ENCODE measurements at places on chromosomes 6 and 20.

DNA sequence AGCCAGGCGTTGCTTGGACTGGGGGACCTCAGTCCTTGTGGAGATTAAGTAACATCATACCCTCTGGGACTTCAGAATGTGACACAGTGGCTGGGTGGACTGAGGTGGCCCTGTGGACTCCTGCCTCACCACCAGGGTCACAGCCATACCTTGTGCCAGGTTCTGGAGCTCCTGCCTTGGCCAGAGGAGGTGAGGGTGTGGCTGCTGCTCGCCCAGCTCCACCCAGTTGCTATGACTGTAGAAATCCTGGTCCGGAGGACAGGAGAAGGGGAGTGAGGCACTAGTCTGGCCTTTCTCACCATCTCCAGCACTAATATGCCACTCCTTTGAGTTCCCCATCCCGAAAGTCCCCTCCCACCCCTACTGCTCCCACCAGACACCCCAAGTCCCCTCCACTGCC, 1.9 kb downstream of the VWA7 start:
- no peak for DNase-seq

GRCh38 chr6:34301408-34301807, 52.6 kb upstream of the SMIM29 start:
- peak; percentile 69 for DNase-seq

GRCh38 chr20:17395729-17396128, 135.4 kb downstream of the BFSP1 start:
- DNase-seq: no peak

DNA sequence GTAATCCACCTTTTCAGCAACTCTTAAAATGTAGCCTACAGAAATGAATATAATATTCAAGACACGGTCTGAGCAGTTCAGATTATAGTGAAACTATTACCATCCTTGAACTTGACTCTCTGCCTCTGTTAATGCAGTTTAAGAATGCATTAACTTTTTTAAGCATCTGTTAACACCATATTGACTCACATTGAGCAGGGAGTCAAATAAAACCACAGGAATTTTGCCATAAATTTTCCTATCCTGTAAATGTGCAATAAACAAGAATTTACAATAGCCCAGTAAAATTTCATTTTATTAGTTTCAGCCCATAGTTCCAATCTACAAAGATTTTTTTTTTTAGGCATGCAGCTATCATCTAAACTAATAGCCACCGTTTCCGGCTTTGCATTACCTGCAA, 239.2 kb upstream of the DEFB112 start:
- DNase-seq: peak; percentile 34

DNA sequence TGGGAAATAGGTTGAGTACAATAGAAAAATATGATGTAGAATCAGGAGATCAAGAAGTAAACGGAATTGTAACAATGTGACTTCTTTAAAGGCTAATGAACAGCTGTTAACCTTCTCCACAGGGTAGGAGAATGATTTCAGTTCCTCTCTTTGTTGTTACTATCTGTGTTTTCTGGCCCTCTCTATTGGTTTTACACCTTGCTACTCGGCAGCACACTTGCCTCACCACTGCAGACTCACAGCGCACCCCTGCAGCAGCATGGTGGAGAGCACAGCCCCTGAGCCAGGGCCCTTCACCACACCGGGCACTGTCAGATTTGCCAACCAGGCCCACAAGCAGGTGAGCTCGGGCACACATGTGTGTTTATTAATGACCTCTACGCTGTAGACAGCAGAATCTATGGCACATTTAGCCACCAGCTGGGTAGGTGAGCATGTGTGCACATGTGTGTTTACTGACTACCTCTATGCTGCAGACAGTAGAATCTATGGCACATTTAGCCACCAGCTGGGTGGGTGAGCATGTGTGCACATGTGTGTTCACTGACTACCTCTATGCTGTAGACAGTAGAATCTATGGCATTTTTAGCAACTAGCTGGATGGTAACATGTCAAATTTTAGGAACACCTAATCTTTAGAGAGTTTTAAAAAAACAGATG, 16.8 kb downstream of the SFT2D1 start:
- no peak for DNase-seq

DNA sequence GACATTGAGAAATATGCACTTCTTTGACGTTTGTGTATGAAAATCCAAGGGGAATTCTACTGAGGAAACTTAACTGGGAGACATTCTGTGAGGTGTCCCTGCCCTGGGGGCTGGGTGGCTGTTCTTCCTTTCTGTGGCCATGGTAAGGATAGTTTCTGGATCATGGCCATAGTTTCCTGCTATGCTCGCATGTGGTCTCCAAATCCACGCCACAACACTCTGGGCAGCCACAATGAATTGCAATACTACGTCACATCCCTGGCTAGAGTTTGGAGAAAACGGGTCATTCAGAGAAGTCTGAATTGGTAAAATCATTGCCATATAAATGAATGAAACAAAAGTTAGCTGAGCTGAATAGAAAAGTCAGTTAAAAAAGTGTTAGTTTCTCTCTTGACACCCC, 230.6 kb downstream of the UTRN start:
- no peak for DNase-seq

DNA sequence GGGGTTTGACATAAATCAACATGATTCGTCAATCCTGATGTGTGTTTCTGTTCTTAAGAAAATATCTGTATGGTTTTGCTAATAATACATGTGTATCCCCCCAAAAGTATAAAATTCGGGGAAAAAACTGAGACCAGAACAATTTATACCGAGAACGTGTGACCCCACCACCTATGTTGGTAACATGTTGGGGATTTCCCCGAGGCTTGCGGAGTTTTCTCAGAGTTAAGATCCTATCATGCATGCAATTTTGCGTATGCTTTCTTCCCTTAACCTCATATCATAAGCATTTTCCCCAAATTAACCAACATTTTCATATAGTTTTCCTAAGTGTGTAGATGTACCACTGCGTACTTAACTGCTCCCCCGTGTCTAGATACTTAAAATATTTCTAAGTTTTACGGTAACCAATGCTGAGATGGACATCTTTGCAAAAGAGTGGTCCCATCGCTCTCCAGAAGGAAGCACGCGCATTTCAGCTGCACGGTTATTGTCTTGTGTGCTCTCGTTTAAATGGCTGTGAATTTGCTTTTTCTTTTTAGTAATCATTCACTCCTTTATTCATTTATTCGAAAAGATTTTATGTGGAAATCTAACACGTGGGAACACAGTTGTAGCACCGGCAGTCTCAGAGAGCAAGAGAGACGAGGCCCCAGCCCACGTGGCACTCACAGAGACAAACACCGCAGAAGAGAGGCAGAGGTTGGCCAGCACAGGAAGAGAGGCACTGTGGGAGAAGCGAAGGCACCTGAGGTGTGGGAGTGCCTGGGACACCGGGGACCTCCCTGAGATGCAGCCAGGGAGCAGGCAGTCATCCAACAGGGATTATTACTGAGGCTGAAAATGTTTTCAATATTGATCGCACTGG, 13.2 kb upstream of the IRF4 start:
- no peak for DNase-seq

DNA sequence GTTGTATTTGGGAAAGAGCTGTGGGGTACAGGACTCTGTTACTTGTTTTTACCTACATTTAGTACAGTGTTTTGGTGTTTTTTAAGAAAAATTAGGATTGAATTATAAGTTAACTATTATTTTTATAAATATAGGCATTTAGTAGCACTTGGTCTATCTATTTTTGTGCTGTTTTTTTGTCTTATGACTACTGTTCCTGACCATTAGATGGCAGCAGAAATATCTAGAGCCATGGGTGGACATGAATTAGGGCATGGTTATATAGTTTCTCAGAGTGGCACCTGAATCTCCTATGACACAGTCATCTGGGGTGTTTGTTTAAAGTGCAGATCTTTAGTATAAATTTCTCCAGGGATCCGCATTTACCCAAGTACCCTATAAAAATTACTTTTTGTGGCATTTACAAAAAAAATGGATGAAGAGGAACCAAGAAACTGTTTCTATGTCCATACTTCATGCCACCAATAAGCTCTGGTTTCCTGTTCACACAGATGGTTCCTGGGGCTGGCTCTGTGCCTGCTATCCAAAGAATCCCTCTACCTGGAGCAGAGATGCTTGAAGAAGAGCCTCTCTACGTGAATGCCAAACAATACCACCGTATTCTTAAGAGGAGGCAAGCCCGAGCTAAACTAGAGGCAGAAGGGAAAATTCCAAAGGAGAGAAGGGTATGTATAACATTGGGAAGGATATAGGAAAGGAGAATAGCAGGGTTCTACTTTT, 19.8 kb downstream of the NFYA start:
- peak; percentile 11 for DNase-seq

DNA sequence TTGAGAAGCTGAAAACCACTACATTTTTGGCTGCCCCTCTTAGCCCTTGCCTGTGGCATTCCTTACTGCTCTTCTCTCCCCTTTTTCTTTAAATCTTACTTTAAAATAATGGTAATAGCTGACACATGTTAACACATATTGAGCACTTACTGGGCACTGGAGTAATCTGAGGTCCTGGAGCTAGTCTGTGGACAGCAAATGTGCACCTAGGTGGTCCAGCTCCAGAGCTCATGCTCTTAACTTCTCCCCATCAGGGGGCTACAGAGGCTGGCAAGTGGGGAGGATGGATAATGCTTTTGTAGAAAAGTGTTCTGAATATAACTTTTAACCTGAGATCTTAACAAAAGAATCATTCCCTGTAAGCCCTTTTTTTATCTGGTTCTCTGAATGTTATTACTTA, 74.8 kb downstream of the ADGRB3 start:
- DNase-seq: no peak

DNA sequence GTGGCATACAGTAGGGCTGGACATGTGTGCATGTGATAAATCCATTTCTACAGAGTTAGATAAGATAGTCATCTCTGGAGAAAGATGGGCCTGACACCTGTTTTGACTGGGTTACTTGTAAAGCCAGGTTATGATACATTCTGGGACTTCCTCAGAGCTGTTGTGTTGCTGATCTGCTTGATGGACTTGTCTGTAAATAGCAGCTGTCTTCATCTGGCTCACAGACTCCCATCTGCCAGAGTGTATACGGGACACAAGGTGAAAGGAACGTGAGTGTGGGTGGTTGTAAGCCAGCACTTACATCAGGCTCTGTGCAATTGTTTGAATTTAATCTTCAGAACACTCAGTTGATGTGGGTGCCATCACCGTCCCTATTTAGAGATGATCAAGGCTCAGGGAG, 49.8 kb downstream of the ZDHHC14 start:
- DNase-seq: no peak

DNA sequence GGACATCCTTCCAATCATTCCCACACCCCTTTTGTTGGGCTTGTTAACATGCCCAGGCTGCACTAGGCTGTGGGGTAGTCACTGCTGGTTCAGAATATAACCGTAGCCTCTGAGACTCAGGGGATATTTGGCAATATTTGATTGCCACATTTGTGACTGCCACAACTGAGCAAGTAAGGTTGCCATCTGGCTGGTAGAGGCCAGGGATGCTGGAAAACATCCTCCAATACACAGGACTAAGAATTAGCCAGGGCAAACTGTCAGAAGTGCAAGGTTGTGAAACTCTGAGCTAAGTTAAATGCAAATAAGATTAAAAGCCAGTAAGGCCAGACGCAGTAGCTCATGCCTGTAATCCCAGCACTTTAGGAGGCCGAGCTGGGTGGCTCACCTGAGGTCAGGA, 112.0 kb downstream of the ZMYND8 start:
- no peak for DNase-seq
